ENCODE measurements at places on chromosomes 12 and 14.

DNA sequence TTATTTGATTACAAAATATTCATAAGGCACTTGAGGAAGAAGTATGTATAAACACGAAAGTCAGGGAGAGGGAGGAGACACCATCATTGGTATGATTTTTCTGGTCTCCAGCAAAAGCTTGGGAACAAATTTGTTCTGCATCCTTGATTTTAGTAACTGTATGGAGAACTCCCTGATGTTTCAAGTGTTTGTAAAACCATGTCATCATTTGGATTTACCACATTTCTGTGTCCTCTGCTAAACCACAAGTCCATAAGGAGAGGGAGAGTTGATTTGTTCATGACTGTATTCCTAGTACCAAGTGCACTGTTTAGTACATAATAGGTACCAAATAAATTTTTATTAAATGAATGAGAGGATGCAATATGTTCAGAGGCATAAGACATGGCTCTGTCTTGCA, 181.1 kb downstream of the BTG1 start:
- no peak for DNase-seq

DNA sequence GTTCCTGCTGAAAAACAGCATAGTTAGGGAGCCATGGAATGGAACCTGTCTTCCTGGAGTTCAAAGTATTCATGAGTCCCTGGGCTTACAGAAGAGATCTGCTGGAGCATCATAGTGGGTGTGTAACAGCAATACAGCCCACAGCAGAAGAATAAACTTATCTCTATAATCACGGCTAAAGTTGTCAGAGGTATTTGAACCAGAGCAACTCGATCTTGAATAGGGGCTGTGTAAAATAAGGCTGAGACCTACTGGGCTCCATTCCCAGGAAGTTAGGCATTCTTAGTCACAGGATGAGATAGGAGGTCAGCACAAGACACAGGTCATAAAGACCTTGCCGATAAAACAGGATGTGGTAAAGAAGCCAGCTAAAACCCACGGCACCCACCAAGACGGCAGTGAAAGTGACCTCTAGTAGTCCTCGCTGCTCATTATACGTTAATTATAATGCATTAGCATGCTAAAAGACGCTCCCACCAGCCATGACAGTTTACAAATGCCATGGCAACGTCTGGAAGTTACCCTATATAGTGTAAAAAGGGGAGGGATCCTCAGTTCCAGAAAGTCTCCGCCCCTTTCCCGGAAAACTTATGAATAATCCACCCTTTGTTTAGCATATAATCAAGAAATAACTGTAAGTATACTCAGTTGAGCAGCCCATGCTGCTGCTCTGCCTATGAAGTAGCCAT, 223.4 kb downstream of the PCNX1 start:
- DNase-seq = no peak

DNA sequence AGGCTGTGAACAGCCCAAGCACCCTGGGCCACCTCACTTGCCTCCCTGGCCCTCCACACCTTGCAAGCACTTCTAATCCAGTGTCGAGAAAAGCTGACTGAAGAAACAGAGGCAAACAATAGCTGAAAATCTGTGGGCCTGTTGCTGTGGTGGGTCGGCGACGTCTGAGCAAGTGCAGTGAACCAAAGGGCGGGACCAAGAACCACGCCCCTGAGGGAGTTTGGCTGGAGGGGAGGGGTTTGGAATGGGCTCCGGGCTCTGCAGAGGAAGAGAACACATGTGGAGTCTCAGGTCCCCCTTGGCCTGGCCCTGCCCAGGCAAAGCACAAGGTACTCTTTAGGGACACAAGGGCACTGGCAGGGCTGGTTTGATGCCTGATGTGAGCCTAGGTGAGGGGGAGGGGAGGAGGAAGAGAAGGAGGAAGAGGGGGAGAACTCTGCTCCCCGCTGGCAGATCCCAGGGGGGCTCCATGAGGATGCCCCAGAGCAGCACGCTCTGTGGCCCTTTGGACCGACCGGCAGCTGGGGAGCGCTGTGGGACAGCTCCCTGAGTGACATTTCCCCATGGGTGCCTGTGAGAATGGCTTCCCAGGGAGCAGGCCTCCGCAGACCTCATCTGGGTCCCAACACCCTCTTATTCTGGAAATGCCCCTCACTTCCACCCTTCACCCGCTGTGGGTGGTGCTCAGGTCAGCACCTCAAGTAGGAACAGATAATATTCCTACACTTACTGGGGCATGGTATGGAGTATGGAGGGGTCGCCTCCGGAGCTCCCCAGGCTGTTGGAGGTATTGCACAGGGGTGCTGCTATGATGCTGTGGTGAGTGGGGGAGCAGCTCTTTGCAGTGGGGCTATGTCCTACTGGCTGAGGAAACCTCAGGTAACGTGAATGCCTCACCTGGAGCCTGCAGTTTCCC, 85.5 kb downstream of the CPSF2 start:
- DNase-seq = no peak

DNA sequence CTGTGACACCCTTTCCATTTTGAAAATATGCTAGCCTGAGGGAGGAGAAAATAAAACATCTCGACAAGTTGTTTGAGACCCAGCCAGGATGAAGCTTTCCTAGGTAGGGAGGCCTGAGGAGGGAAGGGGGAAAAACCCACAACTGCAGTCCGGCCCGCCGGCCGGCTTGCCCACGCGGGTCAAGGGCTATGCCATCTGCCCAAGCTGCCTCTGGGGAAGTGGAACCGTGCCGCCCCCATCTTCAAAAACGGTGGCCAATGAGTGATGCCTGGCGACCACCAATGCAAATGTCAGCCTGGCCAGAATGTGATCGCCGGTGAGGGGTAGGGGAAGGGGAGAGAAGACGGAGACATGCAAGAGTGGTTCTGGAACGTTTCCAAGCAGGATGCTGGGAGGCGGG, 263.5 kb upstream of the ALG10B start:
- DNase-seq = no peak

- DNase-seq = no peak
Measured at GRCh38 chr14:73426877-73427276, 31.5 kb downstream of the NUMB start.

GRCh38 chr12:24535334-24536069, 413.4 kb downstream of the BCAT1 start:
- no peak for DNase-seq

GRCh38 chr12:34287437-34287836, 265.1 kb downstream of the ALG10 start:
- DNase-seq = no peak

DNA sequence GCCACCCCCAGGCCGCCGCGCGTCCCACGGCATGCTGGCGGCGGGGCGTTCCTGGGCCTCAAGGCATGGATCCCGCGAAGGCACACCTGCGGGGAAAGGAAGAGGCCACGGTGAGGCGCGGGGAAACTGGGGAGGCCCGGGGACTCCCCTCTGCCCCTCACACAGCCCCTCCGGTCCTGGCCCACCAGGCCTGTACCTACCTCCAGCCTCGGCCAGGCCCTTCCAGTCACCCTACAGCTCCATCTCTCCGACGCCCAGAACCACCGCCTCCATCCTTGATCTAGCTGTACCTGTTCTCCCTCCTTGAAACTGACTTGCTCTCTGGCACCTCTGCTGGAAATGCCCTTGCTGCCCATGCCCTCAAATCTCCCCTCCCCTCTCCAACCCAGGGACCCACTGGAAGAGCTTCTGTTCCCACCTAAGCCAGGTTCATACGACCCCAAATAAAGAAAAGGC, 1.7 kb downstream of the ANKRD9 start:
- no peak for DNase-seq

DNA sequence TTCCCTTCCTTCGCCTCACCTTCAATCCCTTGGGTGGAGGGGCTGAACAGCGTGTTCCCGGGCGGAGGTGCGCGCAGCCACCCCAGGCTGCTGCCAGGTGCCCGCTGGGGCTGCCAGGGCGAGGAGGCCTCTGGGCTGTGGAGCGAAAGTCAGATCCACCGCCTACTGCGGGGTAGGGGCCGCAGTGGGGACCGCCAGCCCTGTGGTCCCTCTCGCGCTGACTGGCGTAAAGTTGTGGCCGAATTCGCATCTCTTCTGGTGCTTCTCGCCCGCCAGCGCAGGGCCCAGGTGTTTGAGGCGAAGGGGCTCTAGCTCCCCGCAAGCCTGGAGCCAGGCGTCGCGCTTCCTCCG, 6.9 kb upstream of the HOXC4 start:
- no peak for DNase-seq

- no peak for DNase-seq
Measured at GRCh38 chr14:24673534-24674203, 39.7 kb upstream of the GZMB start.

- DNase-seq = peak; percentile 96
Measured at GRCh38 chr12:53065975-53066931, 12.9 kb downstream of the SPRYD3 start.

DNA sequence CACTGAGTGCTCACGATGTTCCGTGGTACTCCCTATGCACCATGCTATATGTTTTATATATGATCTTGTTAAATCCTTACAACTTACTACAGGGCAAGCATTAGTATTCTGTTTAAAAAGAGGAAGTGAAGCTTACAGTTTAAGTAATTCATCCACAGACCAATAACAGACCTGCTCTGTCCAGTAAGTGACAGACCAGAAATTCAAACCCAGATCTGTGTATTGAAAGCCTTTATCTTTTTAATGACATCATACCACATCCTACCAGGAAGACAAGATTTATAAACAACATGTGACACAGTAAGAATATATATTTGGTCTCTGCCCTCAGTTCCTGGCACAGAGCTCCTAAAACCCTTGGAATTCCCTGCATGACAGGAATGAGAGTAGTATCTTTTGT, 206.5 kb downstream of the STXBP6 start:
- DNase-seq = no peak

- no peak for DNase-seq
Measured at GRCh38 chr12:96103067-96103644, 67.8 kb upstream of the LTA4H start.

DNA sequence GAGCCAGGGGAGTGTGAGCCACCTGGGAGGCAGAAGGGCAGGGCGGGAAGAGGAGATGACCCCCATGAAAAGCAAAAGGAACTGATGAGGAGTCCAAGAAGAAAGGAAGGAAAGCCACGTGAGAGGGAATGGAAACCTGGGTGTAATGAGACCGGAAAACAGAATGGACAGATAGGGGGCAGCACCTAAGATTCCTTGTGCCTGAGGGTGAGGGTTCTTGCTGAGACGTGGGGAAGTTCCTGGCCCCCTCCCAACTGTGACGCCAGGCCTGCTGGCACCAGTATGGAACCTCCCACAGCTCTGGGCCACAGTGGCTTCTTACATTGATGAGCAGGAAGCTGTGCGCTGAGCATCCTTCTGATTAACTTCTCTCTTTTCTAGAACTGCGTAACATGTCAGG, 30.8 kb downstream of the TTC7B start:
- no peak for DNase-seq

GRCh38 chr12:92552412-92553108, 150.2 kb upstream of the PLEKHG7 start:
- DNase-seq = no peak

DNA sequence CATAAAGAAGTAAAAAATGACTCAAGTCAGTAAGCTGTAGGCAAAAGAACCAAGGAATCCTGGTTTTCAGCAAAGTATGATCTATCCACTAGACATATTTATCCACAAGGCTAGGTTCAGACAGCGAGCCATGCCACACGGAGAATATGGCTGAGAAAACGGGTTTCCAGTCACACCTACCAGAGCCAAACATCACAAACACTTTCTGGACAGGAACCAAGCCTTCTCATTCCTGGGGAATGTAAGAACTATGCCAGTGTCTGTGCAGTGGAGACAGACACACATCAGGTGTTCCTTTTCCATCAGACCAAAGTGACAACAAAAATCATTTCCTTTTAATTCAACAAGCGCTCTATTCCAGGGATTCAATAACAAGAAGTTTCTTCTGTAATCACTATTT, 41.1 kb downstream of the AREL1 start:
- no peak for DNase-seq

GRCh38 chr12:7304456-7304855, 584 bp downstream of the ACSM4 start:
- DNase-seq = no peak

GRCh38 chr12:26830363-26830762, 2.6 kb downstream of the ITPR2 start:
- DNase-seq = no peak
